Testis (tissue), 5 donors: ENCODE measurements at places on chromosomes 1 and 21. TPM values are rescaled to one million over a fixed set of nuclear protein-coding genes. Genes with fewer than 3 reads are reported as not detected.
A peak's percentile ranks its signal among the peaks of the same experiment; 100 is the strongest.

DNA sequence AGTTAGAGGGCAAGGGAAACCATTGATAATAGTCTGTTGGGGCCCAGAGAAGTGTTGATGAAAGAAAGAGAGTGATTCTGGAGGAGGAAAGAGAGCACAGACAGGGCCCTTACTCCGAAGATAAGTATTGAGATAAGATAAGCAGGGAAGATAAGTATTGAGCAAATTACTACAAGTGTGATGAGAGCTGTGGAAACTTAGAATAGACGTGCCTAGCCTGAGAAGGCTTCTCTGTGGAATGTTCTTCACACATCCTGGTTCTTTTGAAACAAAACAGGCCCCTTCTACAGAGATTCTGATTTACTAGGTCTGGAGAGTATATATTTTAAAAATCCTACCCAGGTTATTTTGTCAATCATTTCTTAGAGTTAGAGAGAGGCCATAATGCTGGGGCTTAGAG lies 26.4 kb downstream of the FNBP1L start:
- H3K27ac ChIP-seq, result no peak overlapping the region
- no peaks in the 10 kb centered on the region for H3K36me3 ChIP-seq
- no peak overlapping the region for H3K4me3 ChIP-seq
- H3K27me3 ChIP-seq, result no peaks in the 10 kb centered on the region

- DNase-seq, result no peak
- no peak overlapping the region for H3K4me3 ChIP-seq
- H3K4me1 ChIP-seq, result peaks cover 11% of the 10 kb centered on the region
- H3K27me3 ChIP-seq, result no peaks in the 10 kb centered on the region
- no peaks in the 10 kb centered on the region for H3K36me3 ChIP-seq
- H3K27ac ChIP-seq, result peak overlapping the region; percentile 44
Measured at GRCh38 chr1:91583326-91583755, 82.7 kb downstream of the CDC7 start.

DNA sequence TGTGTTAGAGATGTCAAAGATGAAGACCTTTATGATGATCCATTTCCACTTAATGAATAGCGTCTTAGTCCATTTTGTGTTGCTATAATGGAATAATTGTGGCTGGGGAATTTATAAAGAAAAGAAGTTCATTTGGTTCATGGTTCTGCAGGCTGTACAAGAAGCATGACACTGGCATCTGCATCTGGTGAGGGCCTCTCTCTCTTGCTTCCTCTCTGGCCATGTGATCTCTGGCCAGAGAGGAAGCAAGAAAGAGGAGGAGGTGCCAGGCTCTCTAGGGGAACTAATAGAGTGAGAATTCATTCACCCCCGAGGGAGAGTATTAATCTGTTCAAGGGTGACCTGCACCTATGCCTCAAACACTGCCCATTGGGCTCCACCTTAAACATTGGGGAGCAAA lies 242.8 kb downstream of the DISC1 start:
- no peaks in the 10 kb centered on the region for H3K36me3 ChIP-seq
- H3K4me1 ChIP-seq, result peaks cover 5% of the 10 kb centered on the region
- DNase-seq, result no peak

- H3K4me1 ChIP-seq, result no peaks in the 10 kb centered on the region
- no peak overlapping the region for H3K27ac ChIP-seq
- H3K4me3 ChIP-seq, result no peak overlapping the region
- H3K27me3 ChIP-seq, result no peaks in the 10 kb centered on the region
- DNase-seq, result peak; percentile 73
- no peaks in the 10 kb centered on the region for H3K36me3 ChIP-seq
Measured at GRCh38 chr1:157170677-157171515, 32.7 kb upstream of the ETV3 start.

DNA sequence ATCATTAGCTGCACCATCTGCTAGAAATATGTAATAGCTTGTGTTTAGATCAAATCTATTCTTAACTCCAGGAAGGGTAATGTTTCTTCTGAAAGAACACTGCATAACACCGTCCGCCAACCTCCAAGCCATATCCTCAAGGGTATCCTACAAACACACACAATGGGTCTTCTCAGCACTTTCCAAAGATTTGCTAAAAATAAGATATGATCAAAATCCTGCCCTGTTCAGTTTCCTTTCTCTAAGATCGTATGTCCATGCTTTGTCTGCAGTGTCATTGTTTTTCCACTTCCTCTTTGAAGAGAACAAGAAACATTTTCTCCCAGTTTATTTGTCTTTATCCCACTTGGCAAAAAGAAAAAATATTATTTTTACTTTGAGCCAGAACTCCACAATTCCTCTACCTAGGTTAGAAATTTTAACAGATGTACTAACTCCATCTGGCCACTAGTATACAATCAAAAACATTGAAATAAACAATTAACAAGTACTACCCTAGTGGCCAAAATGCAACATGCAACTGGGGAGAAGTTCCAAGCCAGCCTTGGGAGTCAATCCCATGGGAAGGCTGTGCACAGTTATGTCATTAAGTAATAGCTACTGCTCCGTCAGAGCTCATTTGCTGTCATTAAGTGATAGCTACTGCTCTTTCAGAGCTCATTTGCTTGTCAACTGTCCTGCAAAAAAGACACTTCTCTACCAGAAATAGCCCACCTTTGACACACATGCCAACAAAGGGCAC lies 37.8 kb downstream of the FRRS1 start:
- H3K36me3 ChIP-seq, result no peaks in the 10 kb centered on the region
- no peaks in the 10 kb centered on the region for H3K4me1 ChIP-seq
- DNase-seq, result no peak
- H3K27ac ChIP-seq, result no peak overlapping the region
- no peaks in the 10 kb centered on the region for H3K27me3 ChIP-seq

DNA sequence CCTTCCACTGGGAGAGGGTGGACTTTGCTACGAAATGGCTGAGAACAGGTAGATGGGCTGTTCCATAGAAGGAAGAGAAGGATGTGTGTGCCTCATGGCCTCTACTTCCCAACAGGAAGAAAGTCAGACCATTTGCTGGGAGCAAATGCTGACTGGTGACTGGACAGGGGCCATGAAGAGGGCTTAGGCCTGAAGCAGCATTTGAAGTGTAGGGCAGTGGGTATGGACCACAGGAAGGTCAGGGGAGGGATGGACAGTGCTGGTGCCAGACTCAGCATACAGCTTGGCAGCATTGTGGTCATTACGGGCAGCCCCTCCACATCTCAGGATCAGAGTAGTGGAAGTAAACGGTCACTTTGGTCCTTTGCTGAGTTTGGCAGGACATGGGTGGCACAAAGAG lies 275.7 kb downstream of the MATN1 start:
- no peak for DNase-seq
- no peaks in the 10 kb centered on the region for H3K4me1 ChIP-seq
- H3K4me3 ChIP-seq, result no peak overlapping the region
- no peak overlapping the region for H3K27ac ChIP-seq
- no peaks in the 10 kb centered on the region for H3K27me3 ChIP-seq

DNA sequence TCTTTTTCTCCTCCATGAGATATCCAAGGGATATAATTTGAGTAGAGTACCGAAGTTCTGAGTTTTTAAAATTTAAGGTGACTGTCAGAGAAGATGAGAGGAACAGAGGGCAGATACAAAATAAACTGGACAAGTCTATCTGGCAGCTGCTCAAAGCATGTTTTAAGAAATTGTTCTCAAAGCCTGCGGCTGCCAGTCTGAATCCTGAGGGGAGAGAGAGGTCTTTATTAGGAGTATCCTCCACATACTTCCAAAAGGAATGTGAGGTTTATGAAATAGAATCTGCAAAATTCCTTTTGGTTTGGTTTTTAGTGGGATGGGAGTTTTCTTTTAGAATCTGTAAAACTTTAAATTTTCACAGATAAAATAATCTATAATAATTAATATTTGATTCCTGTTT lies 41.3 kb downstream of the TTC13 start:
- no peaks in the 10 kb centered on the region for H3K27me3 ChIP-seq

DNA sequence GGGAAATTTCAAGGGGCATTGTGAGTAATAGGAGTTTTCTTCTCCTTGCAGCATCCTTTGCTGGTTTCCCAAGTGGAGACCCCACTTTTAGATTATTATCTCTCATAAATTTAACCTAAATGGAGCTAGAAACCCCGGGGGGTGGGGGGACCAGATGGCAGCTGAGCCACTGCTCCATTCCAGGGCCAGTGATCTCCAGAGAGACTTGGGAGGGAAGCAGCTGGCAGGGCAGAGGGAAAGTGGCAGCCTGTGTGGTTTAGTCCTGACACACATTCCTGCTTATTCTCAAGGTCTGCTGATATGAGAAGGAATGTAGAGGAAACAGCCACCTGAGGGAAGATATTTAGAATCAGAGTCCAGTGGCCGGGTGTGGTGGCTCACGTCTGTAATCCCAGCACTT lies 16.3 kb downstream of the PCP4L1 start:
- no peak for DNase-seq
- H3K4me1 ChIP-seq, result no peaks in the 10 kb centered on the region
- no peaks in the 10 kb centered on the region for H3K36me3 ChIP-seq
- H3K27ac ChIP-seq, result no peak overlapping the region
- H3K27me3 ChIP-seq, result no peaks in the 10 kb centered on the region

- no peak overlapping the region for H3K4me3 ChIP-seq
- DNase-seq, result peak; percentile 29
- H3K27ac ChIP-seq, result no peak overlapping the region
Measured at GRCh38 chr21:28148400-28149064, 844.1 kb downstream of the LTN1 start.

DNA sequence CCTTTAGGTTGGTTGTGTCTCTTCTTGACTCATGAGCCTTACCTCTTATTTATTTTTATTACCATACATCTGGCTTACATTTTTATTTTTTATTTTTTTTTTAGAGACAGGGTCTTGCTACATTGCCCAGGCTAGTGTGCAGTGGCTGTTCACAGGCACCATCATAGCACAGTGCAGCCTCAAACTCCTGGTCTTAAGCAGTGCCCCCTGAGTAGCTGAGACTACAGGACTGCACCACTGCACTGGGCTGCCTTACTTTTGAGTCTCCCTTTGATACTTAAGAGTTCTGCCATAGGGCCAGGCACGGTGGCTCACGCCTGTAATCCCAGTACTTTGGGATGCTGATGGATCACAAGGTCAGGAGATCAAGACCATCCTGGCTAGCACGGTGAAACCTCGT lies 76.4 kb upstream of the MACF1 start:
- H3K4me3 ChIP-seq, result no peak overlapping the region
- no peaks in the 10 kb centered on the region for H3K36me3 ChIP-seq
- H3K27ac ChIP-seq, result no peak overlapping the region
- peaks cover 16% of the 10 kb centered on the region for H3K4me1 ChIP-seq
- no peaks in the 10 kb centered on the region for H3K27me3 ChIP-seq

GRCh38 chr1:199083680-199084079 lies 444.8 kb downstream of the PTPRC start:
- H3K4me3 ChIP-seq, result no peak overlapping the region
- H3K4me1 ChIP-seq, result no peaks in the 10 kb centered on the region
- H3K27ac ChIP-seq, result no peak overlapping the region
- DNase-seq, result no peak
- H3K36me3 ChIP-seq, result no peaks in the 10 kb centered on the region
- no peaks in the 10 kb centered on the region for H3K27me3 ChIP-seq

GRCh38 chr1:3690282-3691065 lies 38.2 kb downstream of the TP73 start:
- no peak overlapping the region for H3K27ac ChIP-seq
- H3K4me3 ChIP-seq, result no peak overlapping the region
- no peaks in the 10 kb centered on the region for H3K4me1 ChIP-seq
- H3K27me3 ChIP-seq, result no peaks in the 10 kb centered on the region
- no peak for DNase-seq

DNA sequence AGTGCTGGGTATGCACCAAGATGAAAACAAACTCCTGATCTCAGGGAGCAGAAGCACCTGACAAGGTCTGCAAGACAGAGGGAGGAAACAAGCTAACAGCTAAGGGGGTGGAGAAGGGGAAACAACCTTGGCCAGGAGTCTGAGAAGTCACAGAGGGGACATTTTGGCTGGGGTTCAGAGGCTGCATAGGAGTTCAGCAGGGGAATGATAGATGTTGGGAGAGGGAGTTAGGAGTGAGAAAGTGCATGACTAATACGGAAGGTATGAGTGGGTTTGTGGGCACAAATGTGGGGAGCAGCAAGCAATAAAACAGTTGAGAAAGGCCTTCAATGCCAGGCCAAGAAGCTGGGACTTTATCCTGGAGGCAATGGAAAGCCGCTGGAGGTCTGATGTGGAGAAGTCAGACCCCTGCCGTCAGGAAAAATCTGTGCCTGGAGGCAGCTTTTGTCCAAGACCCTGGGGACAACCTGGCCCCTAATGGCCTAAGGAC lies 16.4 kb downstream of the EPHA2 start:
- no peaks in the 10 kb centered on the region for H3K27me3 ChIP-seq
- DNase-seq, result no peak
- no peak overlapping the region for H3K4me3 ChIP-seq
- H3K27ac ChIP-seq, result no peak overlapping the region
- H3K36me3 ChIP-seq, result no peaks in the 10 kb centered on the region
- H3K4me1 ChIP-seq, result peaks cover 43% of the 10 kb centered on the region

- H3K4me3 ChIP-seq, result no peak overlapping the region
- DNase-seq, result no peak
- H3K4me1 ChIP-seq, result no peaks in the 10 kb centered on the region
- no peaks in the 10 kb centered on the region for H3K27me3 ChIP-seq
- no peak overlapping the region for H3K27ac ChIP-seq
Measured at GRCh38 chr1:1144122-1144842, 28.4 kb upstream of the C1orf159 start.

DNA sequence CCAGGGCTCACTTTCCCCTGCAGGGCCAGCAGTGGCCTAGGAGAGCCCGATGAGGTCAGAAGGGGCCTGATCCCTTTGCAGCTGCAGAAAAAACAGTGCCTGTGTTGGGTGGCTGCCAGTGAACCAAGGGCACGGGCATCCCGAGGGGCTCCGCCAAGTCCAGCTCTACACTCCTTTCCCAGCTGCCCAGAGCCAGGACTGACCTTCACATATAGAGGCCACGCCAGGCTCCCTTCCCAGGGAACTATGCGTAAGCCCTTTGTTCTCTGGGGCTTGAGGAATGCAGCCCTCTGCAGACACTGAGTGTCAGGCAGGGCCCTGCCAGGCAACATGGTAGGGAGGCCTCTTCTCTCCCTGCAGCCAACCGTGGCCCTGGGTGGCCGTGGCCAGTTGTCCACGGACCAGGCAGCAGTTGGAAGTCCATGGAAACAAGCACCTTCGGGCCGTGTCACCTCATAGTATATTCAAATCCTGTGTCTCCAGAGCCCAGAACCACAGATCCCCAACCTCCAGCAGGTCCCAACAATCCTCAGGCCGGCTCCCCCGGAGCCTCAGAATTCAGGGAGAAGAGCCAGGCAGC lies 194.0 kb downstream of the NPHP4 start:
- H3K4me1 ChIP-seq, result peaks cover 19% of the 10 kb centered on the region
- peak; percentile 93 for DNase-seq
- no peak overlapping the region for H3K4me3 ChIP-seq
- no peaks in the 10 kb centered on the region for H3K36me3 ChIP-seq

OR2L13 gene
- total RNA-seq, result 1.0 TPM

F5 gene
- 2.0 TPM for total RNA-seq

ATP6V1G3 gene
- total RNA-seq, result not detected

RASAL2 gene
- total RNA-seq, result 39.6 TPM

AGO4 gene
- 24.0 TPM for total RNA-seq

TSPAN1 gene
- 14.6 TPM for total RNA-seq
